ENCODE measurements at places on chromosomes 2 and 18.

GRCh38 chr2:48144777-48145176 is 238.5 kb upstream of the FBXO11 start:
- no peak for DNase-seq

GRCh38 chr2:119440873-119441272 is 9.2 kb downstream of the TMEM37 start:
- no peak for DNase-seq

DNA sequence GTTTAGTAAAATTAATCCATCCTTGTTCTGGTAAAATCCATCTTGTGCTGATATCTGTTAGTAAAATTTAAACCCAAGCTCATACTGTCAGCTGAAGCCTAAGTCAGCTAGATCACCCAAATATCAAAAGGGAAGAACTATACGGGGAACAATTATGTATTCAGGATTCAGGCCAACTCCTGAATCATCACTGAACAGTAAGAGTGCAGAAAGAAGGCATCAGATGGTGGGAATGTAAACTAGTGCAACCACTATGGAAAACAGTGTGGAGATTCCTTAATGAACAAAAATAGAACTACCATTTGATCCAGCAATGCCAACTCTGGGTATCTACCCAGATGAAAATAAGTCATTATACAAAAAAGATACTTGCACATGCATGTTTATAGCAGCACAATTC is 81.8 kb downstream of the RAPGEF4 start:
- DNase-seq: no peak

GRCh38 chr2:224410946-224411561 is 9.1 kb upstream of the FAM124B start:
- no peak for DNase-seq

GRCh38 chr2:159799833-159800232 is 1.8 kb upstream of the CD302 start:
- DNase-seq: no peak

GRCh38 chr2:177078855-177079254 is 133.7 kb upstream of the HNRNPA3 start:
- no peak for DNase-seq

GRCh38 chr18:1663879-1664705 is 759.4 kb downstream of the ADCYAP1 start:
- peak; percentile 34 for DNase-seq

- peak; percentile 79 for DNase-seq
Observed at GRCh38 chr2:60551240-60552077, 2.0 kb downstream of the BCL11A start.

GRCh38 chr2:233107831-233108300 is 47.7 kb downstream of the INPP5D start:
- DNase-seq: no peak

DNA sequence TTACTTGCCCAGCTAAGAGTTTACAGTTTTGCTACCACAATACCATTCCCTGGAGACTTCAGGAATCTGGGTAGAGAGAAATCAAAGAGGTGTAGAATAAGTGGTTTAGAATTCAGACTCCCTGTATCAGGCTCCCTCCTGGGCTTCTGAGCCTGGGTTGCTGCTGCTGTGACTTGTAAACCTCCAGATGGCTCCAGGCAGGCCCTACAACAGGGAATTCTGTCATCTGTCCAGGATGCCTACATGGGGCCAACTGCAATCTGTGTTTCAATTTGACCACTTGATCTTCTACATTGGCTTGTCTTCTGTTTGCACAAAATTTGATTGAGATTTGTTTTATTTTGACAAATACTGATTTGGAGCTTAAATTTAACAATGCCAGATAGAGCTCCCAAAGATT is 183.9 kb downstream of the RAD51AP2 start:
- no peak for DNase-seq

DNA sequence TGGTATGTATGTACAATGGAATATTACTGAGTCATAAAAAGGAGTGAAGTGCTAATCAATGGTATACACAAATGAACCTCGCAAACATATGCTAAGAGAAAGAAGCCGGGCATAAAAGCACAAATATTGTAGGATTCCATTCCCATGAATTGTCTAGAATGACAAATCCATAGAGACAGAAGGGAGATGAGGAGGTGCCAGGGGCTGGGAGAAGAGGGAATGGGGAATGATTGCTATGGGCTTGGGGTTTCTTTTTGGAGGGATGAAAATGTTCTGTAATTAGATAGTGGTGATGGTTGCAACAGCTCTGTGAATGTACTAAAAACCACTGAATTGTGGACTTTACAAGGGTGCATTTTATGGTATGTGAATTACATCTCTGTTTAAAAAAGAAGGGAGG is 73.5 kb downstream of the GLI2 start:
- DNase-seq: no peak

DNA sequence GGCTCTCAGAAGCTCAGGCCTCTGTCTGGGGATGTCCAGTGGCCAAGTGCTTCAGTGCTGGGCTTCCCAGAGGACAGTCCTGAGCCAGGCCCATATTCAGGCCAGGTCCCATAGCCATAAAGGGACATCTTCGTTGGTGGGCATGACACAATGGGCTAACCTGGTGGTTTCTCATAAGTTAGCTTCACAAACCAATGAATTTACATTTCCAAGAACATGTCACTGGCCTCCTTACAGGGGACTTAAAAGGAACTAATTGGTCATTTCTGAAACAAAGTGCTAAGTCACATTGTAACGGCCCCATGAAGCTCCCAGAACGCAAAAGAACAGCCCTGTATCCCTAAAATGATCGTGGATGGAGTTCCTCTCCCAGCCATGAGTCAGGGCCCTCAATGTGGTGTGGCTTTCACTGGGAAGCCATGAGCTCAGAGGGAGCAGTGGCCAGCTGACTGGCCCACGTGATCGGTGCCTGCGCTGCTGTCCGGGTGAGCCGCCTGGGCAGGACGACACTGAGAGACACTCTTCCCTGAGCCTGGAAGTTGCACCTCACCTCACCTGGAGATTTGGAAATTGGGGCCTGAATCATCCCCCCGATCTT is 163.7 kb upstream of the APCDD1 start:
- no peak for DNase-seq

DNA sequence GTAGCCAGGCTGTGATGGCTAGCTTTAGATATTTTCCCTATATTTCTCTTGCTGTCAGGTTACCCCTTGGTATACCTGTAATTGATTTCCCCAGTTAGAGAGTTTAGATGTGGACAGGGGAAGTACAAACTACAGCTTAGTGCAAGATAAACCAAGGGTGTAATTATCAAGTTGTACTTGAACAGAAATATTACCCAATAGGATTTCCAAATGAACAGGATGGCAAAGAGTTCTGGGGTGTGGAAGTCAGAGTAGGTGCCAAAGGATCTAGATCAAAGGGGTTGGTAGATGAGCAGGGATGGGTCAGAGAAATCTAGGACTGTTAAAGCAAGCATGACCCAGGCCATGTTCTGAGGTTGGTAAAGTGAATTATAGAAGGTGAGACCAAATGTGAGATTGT is 585.2 kb downstream of the CCDC85A start:
- no peak for DNase-seq

GRCh38 chr18:48663931-48664847 is 125.4 kb downstream of the CTIF start:
- DNase-seq: peak; percentile 56

- DNase-seq: no peak
Observed at GRCh38 chr2:64448041-64448426, 5.9 kb upstream of the LGALSL start.

GRCh38 chr2:56170504-56170903 is 13.3 kb upstream of the CCDC85A start:
- no peak for DNase-seq

GRCh38 chr2:28367667-28368356 is 24.8 kb upstream of the FOSL2 start:
- DNase-seq: no peak

GRCh38 chr2:128794285-128794684 is 475.6 kb upstream of the HS6ST1 start:
- no peak for DNase-seq

DNA sequence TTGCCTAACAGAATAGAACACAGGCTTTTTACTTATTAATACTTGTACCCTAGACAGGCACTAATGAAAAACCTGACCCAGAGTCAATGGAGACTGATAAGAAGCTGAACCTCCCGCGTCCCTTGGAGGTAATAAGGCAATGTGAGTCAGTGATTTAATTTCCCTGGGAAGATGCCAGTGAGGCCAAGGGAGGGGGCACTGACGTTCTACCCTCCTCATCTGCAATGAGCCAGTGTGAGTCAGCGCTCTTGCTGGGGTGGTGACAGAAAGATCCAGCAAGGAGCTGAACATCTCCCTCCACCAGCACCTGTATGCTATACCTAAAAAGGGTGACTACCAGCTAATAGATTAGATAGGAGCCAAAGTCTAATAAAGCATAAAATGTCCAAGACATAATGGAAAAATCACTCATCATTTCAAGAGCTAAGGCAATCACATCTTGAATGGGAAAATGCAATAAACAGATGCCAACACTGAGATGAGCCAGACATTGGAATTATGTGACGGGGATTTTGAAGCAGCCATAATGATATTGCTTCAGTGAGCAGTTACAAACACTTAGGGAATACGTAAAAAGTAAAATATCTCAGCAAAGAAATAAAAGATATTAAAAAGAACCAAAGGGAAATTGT is 116.9 kb downstream of the TPGS2 start:
- no peak for DNase-seq

- DNase-seq: no peak
Observed at GRCh38 chr18:74284980-74285355, 6.8 kb downstream of the CYB5A start.

- DNase-seq: no peak
Observed at GRCh38 chr18:25704494-25704893, 352.5 kb upstream of the ZNF521 start.

GRCh38 chr18:63267975-63268721 is 51.4 kb downstream of the BCL2 start:
- no peak for DNase-seq

DNA sequence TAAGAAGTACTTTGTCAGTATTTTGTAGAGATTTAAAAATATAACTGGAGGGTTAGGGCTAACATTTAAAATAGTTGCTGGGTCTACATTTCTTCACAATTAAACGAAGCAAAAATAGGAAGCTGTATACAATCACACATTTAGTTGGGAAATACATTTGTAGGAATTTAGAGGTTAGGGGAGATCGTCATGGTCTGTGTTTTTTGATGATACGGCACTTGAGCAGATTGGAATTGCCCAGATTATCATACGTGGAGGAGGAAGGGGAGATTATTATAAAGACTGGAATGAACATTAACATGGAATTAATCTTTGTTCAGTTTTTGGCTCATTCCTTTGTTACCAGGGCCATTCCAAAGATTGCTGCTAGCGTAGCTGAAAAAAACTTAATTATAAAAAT is 84.6 kb downstream of the MTA3 start:
- DNase-seq: no peak

DNA sequence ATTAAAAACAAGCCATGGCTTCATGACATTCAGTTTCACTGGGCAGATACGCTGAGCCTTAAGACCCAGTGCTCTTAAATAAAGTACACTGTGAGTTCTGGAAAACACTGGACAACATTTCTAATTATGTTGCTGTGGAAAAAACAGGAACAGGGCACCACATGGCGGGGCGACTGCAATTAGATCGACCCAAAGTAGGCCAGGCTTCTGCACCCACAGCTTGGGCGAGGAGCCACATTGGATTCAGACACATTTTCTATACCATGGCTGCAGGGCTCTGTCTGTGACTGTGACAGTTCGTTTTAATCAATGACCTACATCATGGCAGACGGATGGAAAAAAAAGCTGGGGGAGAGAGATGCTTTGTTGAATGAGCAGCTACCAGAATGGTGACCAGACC is 227.2 kb upstream of the HS6ST1 start:
- DNase-seq: no peak

- peak; percentile 16 for DNase-seq
Observed at GRCh38 chr2:218218268-218219185, 1.5 kb downstream of the ARPC2 start.

GRCh38 chr18:63237881-63238692 is 81.5 kb downstream of the BCL2 start:
- peak; percentile 81 for DNase-seq

DNA sequence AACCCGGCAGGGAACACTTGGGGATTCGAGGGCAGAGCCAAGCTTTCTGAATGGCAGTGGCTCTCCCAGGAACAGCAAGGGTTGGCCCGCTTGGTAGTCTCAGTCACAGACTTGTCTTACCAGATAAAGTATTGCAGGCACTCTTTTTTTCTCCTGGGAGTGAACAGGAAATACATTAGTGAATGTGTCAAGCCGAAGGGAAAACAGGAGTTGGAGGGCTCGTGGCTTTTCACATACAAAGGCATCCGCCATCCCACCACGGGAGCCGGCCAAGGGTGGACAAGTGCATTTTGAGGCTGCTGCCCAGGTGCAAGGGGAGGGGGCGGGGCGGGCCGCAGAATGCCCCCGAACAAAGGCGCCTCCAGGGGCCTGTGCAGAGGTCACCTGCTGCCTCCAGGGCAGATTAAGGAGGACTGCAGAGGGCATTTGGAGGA is 163.3 kb upstream of the SIX3 start:
- no peak for DNase-seq

DNA sequence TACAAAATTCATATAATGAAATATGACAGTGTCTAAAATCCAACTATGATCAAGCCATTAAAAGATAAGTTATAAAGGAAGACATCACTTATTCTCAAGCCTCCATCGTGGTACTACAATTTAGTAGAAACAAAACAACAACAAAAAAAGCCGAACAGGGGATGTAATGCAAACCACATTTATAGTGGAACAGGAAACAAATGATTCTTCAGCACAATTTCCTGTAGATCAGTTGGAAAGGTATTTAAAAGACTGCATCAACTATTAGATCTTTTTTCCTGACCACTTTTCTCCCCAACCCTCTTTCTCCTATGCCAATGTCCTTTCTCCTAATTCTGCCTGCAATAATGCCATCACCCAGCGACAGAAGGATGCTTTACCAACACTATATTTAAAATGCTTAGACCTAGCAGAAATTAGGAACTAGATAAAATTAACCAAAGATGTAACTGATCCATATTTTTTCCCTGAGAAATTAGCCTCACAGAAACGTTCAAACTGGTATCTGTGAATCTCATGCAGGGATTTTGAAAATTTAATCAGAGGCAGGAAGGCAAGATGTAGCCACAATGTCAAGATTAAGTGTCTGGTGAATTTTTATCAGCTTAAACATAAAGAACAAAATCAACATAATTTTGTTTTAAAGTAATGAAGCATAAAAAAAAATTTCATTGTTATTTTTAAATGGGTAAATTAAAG is 271.4 kb downstream of the TCF4 start:
- no peak for DNase-seq

- DNase-seq: no peak
Observed at GRCh38 chr2:220555961-220556630, 928.7 kb downstream of the SLC4A3 start.

- DNase-seq: no peak
Observed at GRCh38 chr18:79404567-79404910, 8.8 kb downstream of the NFATC1 start.

GRCh38 chr2:106269591-106270291 is 75.6 kb upstream of the UXS1 start:
- peak; percentile 37 for DNase-seq

Measured in lung (tissue), 17 donors.